ENCODE measurements at places on chromosomes 11 and 22. TPM values are rescaled to one million over a fixed set of nuclear protein-coding genes. Genes with fewer than 3 reads are reported as not detected.

DNA sequence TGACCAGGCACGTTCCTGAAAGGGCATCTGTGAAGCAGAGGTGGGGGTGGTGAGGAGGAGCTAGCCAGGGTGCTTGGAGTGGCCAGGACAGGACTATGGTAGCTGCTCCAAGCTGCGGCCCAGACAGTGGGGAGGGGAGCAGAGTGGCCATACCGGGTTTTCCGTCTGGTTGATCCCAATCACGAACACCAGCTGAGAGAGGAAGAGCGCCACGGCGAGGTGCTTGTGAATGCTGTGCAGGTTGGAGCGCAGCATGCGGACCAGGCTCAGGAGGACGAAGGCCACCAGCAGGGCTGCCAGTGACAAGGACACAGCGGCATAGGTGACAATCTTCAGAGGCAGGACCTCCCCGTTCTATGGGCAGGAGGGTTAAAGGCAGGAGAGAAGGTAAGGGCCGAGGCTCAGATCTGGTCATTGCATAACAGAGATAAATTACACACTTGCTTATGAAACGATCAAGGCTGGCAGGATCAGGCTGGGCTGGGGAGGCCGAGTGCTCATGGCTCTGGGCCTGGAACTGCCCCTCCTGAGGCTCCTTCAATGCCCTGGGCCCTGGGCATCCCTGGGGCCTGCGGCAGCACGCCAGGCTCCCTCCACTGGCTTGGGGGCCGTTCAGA is 41.5 kb downstream of the TRMU start:
- no peak overlapping the region for H3K27ac ChIP-seq
- H3K36me3 ChIP-seq, result peaks cover 11% of the 10 kb centered on the region
- peaks cover 24% of the 10 kb centered on the region for H3K4me1 ChIP-seq

- H3K36me3 ChIP-seq, result no peaks in the 10 kb centered on the region
- DNase-seq, result no peak
- H3K27me3 ChIP-seq, result peaks cover 20% of the 10 kb centered on the region
Measured at GRCh38 chr11:33980897-33981296, 70.6 kb upstream of the CAPRIN1 start.

GRCh38 chr22:44536411-44536810 is 38.4 kb upstream of the RTL6 start:
- H3K27ac ChIP-seq, result no peak overlapping the region
- H3K4me1 ChIP-seq, result no peaks in the 10 kb centered on the region
- DNase-seq, result no peak
- H3K4me3 ChIP-seq, result no peak overlapping the region
- H3K36me3 ChIP-seq, result no peaks in the 10 kb centered on the region

CNTN5 gene
- total RNA-seq, result not detected

ASCC2 gene
- 102 TPM for total RNA-seq

DNA sequence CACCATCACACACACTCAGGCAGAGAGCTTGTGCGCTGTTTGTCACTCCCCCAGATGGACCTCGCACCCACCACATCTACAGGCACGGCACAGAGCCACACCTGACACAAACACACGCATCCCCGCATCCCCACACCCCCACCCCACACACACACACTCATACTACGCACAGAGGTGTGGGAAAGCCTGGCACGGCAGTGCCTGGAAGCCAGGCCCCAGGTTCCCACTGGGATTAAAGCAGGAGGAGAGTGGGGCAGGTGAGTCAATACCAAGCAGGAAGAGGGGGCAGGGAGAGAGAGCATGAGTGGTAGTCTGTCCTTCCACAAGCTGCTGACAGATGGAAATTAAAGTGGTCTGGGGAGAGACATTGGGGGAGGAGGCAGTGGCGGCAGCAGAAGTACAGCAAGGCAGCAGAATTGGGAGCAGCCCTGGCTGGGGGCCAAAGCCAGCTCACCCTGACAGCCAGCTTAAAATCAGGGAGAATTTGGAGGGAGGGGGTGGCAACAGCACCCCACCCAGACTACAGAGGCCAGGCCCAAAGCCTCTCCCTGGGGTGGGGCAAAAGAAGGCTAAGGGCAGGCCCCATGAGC is 20.7 kb downstream of the TNKS1BP1 start:
- no peaks in the 10 kb centered on the region for H3K27me3 ChIP-seq
- H3K4me3 ChIP-seq, result no peak overlapping the region
- DNase-seq, result no peak
- no peaks in the 10 kb centered on the region for H3K36me3 ChIP-seq

Measured in natural killer cell treated with Interleukin-12 subunit alpha and Interleukin-12 subunit beta and Interleukin-15 and Interleukin-18, amount 100 ng/mL, for 72 hours (primary cell).